Stimulated activated CD8-positive, alpha-beta memory T cell treated with anti-CD3 and anti-CD28 coated beads, Interleukin-7, amount 100 ng/mL, for 1 hour (primary cell): ENCODE measurements at places on chromosomes 5 and 9.

DNA sequence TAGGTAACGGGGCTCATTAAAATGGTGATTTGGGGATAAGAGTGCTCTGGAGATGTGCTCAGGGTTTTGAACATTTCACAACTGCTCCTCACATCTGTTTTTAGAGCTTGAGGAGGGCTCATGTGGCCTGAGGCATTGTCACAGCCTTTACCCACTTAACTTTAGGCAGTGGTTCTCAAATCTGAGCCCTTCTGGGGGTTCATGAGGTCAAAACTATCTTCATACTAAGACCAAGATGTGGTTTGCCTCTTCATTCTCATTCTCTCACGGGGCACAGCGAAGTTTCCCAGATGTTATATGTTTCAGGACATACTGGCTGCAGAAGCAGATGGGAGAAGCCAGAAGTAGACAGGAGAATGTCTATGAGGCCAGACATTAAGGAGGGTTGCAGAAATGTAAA is 38.4 kb downstream of the STXBP1 start:
- DNase-seq: no peak

GRCh38 chr5:96863949-96864584 is 12.2 kb upstream of the ERAP2 start:
- DNase-seq: no peak

GRCh38 chr9:133811471-133811870 is 73.3 kb upstream of the SARDH start:
- DNase-seq: no peak

DNA sequence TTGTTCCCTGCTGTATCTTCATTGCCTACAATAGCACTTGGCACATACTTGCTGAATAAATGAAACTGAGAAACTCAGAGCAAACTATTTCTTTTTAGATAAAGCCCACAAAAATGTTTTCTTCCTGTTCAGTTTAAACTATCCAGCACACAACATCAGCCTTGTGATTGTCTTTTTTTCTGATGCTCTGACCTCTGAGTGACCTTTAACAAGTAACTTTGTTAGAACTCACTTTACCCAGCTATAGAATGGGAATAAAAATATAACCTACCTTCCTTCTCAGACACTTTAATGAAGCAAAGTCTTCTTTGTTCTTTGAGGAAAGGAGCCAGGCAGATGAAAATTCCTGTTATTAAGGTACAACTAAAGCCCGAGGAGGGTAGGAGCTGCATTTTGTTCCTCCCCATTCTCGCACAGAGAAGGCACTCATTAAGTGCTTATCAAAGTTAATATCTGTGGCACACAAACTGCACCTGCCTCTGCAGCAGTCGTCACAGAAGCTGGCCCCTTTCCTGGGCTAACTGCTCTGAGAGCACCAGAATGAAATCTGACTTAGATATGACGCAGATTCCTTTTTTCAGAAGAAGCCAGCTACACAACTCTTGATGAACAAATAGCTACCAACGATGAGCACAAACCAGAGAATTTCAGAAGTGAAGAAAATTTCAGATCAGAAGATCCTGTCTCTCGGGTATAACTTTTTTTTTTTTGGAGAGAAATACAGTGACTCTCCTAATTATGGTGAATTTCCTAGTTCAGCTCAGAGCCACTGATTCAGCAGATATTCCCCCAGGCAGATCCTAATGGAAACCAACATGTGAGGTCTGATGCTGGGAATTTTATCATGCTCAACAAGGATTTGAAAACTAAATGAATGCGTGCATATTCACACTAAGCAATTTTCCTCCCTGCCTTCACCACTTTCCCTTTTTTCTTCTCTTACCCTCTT is 31.0 kb upstream of the NR3C1 start:
- no peak for DNase-seq

DNA sequence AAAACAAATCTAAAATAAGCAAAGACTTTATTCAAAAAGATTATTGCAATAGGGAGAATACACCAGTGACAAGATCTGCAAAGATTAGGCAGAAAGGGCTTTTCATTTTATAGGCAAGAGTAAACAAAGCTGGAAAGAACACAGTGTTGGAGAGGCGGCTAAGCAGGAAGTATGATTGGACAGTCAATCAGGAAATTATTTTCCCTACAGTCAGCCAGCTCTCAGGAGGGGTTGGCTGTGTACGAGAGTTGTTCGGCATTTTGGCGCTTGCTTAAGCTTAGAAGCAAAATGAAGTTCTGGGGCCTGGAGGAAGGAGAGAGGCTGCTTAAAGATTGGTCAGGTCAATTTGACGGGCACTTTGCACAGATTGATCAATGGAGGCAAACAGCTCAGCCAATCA is 1030.5 kb downstream of the TLE4 start:
- no peak for DNase-seq

GRCh38 chr9:124385623-124386022 is 29.6 kb downstream of the PSMB7 start:
- DNase-seq: no peak

GRCh38 chr5:14270209-14270702 is 127.1 kb downstream of the TRIO start:
- no peak for DNase-seq

- no peak for DNase-seq
Measured at GRCh38 chr5:8689773-8690172, 820.8 kb downstream of the MTRR start.

DNA sequence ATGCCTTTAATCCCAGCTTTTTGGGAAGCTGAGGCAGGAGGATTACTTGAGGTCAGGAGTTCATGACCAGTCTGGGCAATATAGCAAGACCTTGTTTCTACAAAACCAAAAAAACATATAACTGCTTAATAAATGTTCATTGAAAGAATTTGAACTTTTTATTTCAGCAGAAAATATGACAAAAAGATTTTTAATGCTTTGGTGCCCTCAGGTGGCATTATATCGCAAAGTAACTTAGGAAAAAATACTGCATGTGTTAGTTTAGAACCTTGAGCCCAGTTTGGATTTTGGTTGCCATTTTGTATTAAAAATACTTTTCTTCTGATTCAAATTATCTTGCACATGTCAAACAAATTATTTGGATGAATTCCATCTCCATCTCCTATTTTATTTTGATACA is 103.2 kb downstream of the GPBP1 start:
- no peak for DNase-seq

- no peak for DNase-seq
Measured at GRCh38 chr5:147180751-147181150, 54.1 kb upstream of the STK32A start.

- no peak for DNase-seq
Measured at GRCh38 chr9:37035648-37036370, 1.7 kb upstream of the PAX5 start.

- no peak for DNase-seq
Measured at GRCh38 chr9:137988701-137989100, 111.1 kb downstream of the CACNA1B start.

DNA sequence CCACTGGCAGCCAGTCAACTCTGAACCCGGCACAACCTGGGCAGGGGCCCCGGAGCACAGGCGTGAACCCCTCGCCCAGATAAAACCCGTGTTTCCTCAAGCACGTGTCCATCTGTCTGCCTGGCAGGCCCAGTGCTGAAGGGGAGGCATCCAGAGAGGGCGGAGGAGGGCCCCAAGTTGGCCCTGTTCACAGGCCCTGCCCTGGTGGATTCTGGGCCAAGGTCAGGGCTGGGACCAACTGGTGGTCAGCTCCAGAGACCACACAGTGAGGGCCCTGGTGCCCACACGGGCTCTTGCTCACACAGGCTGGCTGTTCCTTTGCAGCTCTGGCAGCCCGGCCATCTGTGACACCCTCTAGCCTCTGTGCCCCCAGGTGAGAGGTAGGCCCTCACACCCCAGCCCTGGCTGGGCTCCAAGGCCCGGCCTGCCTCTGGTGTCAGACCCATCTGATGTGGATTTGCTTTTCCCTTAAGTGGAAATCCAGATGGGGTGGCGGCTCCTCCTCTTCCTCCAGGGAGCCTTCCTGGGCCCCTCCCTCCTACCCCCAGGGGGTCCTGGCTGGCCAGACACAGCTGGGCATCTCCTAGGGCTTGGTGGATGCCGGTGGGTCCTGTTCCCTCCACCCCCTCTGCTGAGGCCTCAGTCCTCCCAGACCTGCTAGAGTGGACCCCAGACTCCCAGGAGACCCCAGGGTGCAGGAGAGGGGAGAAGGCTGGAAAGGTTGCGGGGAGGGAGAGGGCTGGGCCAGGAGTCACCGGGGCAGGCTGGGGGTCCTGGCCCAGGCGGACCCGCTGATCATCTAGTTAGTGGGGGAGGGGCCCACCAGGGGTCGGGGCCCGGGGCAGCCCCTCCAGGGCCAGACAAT is 525 bp upstream of the STPG3 start:
- DNase-seq: no peak

DNA sequence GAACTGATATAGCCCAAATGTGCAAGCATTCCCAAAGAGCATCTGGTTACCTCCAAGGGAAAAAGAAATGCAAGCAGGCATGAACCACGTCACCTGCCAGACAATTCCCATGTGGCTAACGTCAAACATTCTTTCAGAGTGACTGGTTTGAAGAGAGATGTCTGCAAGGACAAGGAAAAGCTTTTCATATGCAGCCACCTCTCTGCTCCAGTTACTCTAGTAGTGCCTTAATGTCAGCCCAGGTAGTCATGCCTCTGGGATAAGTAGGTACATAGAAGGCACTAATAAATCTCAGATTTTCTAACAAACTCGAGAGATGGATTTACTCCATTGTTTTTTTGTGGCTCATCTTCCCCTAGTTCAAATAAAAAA is 96.8 kb upstream of the IFNK start:
- no peak for DNase-seq

DNA sequence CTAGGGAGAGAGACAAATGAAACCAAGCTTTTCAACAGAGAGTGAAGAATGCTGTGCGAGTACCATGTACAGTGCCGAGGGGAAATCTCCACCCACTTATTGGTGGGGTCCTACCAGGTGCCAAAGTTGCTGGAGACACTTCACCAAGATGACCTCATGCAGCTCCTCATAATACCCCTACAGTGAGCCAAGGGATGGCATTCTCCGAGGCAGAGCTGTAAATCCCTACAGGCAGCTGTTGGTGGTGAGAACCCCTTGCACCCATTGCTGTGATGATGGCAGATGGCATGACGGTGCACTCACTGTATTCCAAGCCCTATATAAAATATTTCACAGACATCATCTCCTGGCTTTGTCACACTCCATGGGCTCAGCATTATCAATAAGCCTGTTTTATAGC is 464.9 kb downstream of the SPOCK1 start:
- no peak for DNase-seq

DNA sequence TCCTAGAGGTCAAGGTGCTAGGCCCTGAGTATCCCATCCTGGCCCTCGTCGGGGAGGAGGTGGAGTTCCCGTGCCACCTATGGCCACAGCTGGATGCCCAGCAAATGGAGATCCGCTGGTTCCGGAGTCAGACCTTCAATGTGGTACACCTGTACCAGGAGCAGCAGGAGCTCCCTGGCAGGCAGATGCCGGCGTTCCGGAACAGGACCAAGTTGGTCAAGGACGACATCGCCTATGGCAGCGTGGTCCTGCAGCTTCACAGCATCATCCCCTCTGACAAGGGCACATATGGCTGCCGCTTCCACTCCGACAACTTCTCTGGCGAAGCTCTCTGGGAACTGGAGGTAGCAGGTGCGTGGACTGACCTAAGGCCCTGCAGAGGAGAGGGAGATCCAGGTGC is 7.9 kb downstream of the BTNL9 start:
- no peak for DNase-seq

DNA sequence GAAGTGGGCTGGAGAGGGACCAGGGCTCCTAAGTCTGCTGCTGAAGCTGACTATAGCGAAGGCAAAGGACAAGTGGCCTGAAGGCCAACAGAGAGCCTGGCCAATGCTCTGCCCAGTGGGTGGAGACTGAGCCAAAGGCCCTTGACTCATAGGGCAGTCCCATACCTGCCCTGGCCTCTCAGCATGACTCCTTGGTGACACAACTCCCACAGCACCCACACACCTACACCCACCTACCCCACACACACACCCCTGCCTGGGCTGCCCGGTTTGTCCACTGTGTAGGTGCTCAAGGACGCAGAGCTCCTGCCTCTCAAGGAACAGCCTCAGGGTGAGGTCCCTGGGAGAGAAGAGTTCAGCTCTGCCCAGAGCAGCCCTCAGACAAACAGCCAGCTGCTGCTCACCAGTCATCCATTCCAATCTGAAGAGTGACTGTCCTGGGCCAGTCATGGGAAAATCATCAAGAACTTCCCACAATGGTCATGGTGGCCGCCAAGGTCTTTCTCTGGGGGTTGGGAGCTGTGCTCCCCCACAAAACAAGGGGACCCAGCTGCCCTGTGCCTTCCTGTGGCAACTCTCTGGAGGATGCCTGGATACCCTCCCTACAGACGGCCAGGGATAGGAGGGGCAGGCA is 5.0 kb downstream of the TNIP1 start:
- DNase-seq: no peak

DNA sequence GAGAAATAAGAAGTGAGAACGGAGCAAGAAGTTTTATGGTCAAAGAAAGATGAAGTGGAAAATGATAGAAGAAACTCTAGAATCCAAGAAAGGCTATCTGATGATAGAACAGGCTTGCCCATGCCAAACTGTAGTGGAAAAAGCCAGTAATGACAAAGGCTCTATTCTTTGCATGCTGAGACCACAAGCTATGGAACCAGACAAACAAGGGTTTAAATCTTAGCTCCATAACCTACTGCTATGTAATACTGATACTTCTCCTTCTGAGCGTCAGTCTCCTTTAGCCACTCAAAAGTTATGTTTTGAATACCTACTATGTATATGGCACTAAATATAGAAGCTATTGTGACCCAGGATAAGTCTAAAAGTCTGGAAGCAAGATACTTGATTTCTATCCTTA is 51.2 kb upstream of the TRIM32 start:
- no peak for DNase-seq

DNA sequence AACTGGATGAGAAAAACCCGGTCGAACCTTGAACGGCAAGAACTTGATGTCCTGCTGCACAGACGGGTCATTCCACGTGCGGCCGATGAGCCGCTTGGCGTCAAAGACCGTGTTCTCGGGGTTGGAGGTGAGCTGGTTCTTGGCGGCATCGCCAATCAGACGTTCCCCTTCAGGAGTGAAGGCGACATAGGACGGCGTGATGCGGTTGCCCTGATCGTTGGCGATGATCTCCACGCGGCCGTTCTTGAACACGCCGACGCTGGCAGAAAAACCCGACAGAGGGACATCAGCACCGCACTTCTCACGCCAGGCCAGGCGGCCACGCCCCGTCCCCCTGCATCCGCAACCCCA is 519 bp downstream of the HSPA5 start:
- DNase-seq: no peak
